NCI-H526 (cell line): ENCODE measurements at places on chromosomes 6 and 20.
A peak's percentile ranks its signal among the peaks of the same experiment; 100 is the strongest.

DNA sequence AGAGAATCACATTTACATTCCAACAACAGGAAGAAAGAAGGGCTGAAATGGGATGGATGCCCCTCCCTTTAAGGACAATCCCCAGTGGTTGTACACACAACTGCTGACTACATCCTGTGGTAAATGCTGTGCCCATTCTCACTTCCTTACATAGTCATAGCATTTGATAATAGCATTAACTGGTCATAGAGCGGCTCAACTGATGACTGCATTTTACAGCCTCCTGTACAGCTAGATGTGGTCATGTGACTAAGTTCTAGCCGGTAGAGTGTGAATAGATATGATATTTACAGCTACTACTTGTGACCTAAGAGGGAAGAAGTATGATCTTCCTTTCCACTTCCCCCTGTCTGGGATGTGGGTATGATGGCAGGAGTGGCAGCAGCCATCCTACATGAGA lies 24.7 kb downstream of the KCNK17 start:
- DNase-seq = no peak

DNA sequence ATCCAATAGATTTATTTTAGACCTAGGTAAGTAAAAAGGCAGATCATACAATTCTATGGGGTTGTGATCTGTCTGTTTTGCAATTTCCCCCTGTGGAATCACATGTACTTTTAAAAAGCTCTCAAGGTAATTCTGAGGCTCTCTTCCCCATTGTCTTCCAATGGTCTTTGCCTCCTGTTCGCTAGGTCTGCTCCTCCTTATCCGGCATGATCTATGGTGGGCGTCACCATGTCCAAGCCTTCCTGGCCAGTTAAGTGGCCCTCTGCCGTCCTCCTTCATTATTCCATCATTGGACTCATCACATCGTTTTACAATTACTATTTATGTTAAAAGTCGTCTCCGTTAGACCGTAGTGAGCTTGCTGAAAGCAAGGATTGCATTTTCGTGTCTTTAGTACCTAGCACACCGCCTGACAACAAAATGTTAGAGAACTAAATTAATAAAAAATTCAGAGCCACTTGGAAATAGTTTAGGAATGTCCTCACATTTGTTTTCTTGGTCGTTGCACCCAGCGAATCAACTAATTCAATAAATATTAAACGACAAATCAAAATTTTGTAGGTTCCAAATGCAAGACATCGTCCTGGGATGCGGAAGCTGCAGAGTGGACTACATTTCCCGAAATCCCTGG lies 2.2 kb upstream of the STXBP5 start:
- peak; percentile 77 for DNase-seq

GRCh38 chr20:32678948-32679347 lies 5.2 kb upstream of the C20orf203 start:
- no peak for DNase-seq

DNA sequence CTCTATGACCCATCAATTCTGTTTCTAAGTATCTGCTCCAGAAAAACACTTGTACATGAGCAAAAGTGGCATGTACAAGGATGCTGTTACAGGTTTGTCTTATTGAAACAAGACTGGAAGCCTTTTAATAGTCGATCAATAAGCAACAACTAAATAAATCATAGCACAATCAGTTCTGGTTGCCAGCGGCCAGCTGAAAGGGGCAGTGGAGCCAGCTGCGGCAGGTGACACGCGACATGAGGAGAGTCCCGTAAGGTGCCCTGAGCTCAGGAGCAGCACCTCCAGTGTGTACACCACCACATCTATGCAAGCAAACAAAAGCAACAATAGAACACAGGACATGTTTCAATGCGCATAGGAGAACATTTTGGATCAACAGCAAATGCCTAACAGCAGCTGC lies 20.7 kb upstream of the NNAT start:
- DNase-seq = no peak

DNA sequence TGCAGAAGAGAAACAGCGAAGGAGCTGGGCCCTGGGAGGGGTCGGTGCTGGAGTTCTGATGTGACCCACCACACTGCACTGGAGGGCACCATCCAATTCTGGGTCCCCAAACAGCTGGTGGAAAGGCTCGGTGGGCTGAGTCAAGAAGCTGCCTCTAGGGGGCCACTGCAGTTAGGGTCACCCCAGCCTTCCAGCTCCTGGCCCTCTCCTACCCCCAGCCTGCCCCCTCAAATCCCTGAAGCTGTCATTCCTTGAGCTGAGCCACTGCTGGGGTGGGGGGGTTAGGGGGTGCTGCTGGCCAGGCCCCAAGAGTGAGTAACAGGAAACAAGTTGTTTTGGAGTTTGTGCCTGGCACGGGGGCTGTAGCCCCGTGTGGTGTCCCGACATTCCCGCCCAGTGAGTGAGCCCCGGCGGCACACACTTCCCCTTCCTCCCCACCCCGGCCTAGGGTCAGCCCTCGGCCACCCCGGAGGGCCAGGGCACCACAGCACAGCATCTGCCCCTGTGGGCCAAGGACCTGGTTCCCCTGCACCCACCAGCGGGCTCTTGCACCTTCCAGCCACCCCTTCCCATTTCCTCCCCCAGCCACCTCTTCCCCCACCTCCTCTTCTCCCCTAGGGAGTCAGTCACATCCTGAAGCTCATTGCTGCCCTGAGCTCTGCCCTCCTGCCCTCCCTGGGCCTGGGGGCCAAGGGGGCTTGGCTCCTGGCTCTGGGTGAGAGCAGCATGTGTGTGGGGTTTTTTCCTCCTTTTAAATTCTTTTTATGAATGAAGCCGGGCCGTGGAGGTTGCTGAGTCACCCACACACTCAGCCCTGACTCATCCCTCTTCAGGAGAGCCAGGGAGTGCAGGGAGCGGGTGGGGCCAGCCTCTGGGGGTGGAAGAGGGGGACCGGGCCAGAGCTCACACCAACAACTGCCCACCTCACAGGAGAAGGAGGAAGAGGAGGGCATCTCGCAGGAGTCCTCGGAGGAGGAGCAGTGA lies 4.6 kb downstream of the SMIM29 start:
- DNase-seq = no peak

GRCh38 chr6:157235600-157236039 lies 87.7 kb downstream of the TMEM242 start:
- peak; percentile 40 for DNase-seq

DNA sequence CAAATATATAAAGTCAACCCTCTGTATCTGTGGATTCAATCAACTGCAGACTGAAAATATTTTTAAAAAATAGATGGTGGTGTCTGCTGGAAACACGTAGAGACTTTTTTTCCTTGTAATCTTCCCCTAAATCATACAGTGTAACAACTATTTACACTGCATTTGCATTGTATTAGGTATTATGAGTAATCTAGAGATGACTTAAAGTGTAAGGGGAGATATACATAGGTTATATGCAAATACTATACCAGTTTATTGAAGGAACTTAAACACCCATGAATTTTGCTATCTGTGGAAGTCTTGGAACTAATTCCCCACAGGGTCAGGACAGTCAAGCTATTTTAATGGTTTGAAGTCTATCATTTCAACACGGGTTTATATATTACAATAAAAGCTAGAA lies 10.2 kb downstream of the HDAC2 start:
- peak; percentile 38 for DNase-seq

DNA sequence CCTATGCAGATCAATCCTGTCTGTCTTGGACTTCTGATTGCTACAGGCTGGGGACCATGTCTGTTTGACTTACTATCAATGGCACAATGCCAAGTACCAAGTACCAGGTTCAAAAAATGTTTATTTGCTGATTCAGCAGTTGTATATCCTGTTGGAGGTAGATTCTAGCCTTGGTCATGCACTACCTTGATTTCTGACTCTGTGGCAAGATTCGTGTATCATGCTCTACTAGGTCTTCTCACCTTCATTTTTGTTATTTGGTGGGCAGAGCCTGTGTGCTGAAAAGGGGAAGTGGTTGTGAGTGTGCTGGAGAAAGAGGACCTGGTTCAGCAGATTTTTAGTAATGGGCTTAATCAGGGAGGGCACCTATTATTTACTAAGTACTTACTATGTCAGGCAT lies 192.4 kb upstream of the MYLIP start:
- DNase-seq = no peak

- DNase-seq = no peak
These were observed 32.5 kb upstream of the ASCC3 start for GRCh38 chr6:100913400-100914276.

- peak; percentile 31 for DNase-seq
These were observed 868.3 kb downstream of the EYS start for GRCh38 chr6:64838726-64839125.

GRCh38 chr20:52446421-52447224 lies 255.0 kb upstream of the ZFP64 start:
- DNase-seq = no peak

GRCh38 chr6:35473075-35473849 lies 5.1 kb downstream of the RPL10A start:
- DNase-seq = no peak

- no peak for DNase-seq
These were observed 119.0 kb downstream of the ALDH8A1 start for GRCh38 chr6:134830940-134831339.

DNA sequence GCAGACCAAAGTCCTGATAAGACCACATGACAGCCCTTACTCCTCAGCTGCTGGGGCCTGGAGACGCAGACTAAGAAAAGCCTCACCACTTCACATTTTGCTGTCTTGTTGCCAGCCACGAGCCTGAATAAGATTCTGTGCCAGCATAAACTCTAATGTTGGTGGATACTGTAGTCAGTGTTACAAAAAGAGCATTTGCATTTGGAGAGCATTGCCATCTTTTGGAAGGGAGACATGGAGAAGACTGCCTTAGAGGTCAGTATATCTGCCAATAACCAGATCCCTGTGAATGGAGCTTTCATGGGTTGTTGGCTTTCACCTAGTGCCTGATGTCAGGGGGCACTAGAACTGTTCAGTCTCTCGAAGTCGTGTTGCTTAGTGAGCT lies 315.2 kb downstream of the ZFAND3 start:
- DNase-seq = no peak

GRCh38 chr6:42204768-42205282 lies 10.1 kb upstream of the GUCA1B start:
- DNase-seq = no peak

- no peak for DNase-seq
These were observed 116.0 kb downstream of the CRYBG1 start for GRCh38 chr6:106476331-106477105.

DNA sequence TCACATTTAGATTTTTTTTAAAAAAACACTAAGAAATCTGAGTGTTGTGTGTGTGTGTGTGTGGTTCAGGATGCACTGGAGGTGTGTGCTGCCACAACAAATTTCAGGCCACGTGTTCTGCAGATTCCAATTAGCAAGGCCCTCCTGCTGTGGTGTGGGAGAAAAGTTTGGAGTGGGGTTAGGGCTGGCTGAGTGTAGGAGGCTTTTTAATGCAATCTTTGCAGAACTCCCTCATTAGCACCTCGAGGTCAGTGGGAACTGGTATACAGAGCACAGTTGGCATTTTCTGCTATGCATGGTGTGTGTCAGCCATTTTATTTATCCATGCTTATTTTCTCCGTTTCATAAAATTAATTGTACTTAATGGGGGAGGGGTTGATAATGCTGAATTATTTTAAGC lies 187.6 kb downstream of the SOX4 start:
- DNase-seq = no peak

DNA sequence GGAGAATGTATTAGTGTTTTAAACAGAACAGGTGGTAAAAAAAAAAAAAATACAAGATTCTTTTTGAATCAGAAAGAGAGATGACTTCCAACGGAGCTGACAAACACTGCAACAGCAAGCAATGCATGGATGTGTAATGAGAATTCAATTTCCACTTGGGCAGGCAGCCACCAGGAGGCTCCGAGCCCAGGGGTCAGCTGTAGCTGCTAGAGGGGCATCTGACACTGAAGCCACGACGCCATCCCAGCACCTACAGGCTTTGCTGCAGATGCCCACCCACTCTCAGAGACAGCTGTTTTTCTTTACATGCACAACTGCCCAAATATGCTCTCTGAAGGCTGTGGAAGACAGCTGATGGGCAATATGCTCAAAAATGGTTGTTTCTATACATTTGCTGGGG lies 75.4 kb downstream of the ELOVL5 start:
- DNase-seq = no peak
